ENCODE measurements at places on chromosomes 3 and 15. TPM values are rescaled to one million over a fixed set of nuclear protein-coding genes. Genes with fewer than 3 reads are reported as not detected.

Gene CPA3
- not detected for total RNA-seq

Gene MESP2
- 0.30 TPM for total RNA-seq

Gene MFSD1
- total RNA-seq: 228 TPM

Gene RNU6-1
- not detected for total RNA-seq

Gene PLA2G4D
- total RNA-seq: not detected

Data from smooth muscle cell of the umbilical artery (primary cell).